SIG-M5 (cell line): ENCODE measurements at places on chromosomes 4 and X.

DNA sequence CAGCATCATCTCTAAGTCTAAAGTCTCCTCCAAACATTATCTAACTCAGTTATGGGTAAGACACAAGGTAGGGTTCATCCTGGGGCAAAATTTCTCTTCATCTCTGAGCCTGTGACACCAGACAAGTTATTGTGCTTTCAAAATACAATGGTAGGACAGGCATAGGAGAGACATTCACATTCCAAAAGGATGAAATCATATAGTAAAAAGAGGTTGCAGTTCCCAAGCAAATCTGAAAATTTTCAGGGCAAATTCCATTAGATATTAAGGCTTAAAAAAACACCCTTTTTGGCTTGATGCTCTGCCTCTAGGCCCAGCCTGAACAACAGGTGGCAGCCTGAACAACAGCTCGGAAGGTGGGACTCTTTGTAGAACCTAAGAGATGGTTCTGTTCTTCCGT is 448.3 kb upstream of the SLIT2 start:
- no peak for DNase-seq

GRCh38 chr4:185309770-185310169 is 86.0 kb downstream of the LRP2BP start:
- no peak for DNase-seq

DNA sequence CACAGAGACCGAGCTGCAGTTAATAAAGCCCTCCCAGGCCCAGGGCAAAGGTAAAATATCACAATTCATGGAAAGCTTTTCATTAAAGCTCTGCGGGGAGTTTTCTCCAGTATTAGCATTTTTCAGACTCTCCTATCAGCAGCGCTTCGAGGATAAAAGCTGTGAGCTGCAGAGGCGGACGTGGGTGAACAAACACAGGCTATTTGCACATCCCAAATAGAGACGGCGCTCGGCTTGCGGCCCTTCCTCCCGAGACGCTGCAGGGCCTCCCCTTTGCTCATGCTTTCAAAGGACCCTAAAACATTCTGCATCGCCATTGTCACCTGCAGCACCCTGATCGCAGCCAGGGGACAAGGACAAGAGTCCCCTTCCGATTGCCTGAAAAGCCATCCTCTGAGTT is 97.3 kb downstream of the SORCS2 start:
- DNase-seq: no peak

DNA sequence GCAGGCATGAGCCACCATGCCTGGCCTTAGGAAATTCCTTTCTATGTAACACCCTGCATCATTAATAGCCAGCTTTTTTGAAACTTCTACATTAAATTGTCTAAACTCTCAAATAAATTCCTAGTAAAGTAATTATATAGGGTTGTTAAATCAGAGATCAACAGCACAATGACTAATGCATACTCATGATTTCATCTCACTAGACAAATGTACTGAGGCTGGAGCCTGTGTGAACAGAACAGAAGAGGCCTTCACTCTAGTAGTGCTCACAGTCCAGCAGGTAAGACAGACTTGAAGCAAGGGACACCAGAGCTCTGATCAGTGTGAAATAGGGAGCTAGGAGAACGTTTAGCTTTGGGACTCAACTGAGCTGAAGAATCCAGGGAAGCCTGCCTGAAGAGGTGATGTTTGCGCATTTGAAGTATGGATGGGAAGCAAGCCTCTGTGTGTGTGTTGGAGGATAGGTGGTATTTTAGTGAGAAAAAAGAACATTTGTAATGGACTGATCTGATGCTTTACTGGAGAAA is 3.9 kb downstream of the ZFP42 start:
- no peak for DNase-seq

DNA sequence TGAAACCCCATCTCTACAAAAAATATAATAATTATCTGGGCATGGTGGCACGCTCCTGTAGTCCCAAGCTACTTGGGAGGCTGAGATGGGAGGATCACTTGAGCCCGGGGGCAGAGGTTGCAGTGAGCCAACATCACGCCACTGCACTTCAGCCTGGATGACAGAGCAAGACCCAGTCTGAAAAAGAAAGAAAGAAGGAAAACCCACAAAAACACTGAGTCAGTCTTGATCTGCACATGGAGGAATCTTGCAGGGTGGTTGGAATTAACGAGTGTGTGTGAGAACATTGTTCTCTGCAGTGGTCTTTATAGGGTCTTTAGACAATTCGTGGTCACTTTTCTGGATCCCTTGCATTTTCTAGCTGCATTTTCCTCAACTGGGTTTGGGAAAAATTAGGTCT is 23.2 kb downstream of the ADD1 start:
- no peak for DNase-seq

GRCh38 chrX:111875881-111876280 is at the start of gene TRPC5OS:
Gene TRPC5OS, plus strand, starts transcription at chrX:111876181. Its CDS starts 25,669 bp downstream, at chrX:111901850.
- no peak for DNase-seq

- DNase-seq: no peak
Measured at GRCh38 chrX:12984603-12985319, 9.9 kb downstream of the TMSB4X start.

DNA sequence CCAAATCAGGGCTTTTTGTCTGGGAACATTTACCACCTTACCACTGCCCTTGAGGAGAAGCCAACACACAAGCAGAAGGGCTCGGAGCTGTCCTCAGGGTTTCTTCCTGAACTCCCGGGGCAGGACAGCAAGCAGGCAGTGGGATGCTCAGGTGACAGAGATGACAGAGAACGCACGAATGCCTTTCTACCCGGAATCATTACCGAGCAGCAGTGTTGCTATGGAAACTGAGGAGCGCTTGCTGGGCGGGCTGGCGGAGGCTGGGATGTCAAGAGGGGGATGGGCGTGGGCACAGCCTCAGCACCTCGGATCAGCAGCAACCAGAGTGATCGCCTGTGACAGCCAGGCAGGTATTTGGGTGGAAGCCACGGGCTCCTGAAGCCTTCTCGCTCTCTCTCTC is 17.8 kb downstream of the SSR4 start:
- DNase-seq: no peak

- no peak for DNase-seq
Measured at GRCh38 chr4:40401631-40402030, 66.5 kb downstream of the CHRNA9 start.

DNA sequence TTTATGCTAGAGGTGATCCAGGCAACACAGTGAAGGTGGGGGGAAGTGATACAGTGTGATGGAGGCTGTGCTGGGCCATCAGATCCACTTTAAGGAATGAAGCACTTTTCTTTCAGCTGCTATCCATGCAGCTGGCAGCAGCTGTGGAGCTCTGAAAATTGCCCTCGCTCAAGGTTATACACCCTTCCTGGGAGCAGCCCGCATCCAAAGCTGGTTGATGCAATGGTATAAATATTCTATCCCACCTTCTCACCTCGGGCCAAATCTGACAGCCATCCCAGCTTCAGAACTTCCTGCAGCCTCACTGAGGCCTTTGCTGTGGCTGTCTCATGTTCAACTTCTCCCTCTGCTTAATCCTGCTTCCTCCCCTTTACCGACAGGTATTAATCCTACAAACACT is 18.6 kb downstream of the CXCL13 start:
- no peak for DNase-seq

- DNase-seq: no peak
Measured at GRCh38 chr4:139314047-139314800, 11.9 kb upstream of the NDUFC1 start.

DNA sequence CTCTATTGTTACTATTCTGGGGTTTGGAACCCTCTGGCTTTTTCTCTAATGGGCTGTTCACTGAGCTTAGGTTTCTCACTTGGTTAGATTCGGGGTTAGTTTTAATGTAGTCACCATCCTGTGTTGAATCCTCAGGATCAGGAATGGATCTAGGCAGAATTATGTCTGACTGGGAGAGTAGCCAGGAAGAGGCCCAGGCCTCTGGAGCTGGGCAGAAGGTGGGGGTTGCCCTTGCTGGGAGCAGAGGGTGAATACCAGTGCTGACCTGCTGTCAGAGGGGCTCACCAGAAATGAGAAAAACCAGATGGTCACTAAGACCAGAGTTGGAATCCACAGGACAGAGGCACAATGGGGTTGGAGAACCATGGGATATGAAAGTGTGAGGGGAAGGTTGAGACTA is 126.6 kb upstream of the SLC4A4 start:
- DNase-seq: no peak

DNA sequence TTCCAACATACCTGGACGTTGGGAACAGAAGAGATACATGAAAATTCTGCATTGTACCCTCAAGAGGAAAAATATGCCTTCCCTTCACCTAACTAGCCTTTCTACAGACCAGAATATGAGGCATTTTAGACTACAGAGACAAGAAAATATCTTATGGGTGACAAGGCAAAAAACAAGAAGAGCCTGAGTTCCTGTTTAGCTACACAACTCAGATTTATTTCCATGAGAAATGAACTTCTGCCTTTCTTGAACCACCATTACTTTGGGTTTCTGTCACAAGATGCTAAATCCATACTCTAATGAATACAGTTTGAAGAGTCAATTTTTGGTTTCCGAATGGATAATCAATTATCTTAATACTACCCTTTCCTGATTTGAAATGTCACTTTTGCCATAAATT is 18.7 kb downstream of the RCHY1 start:
- no peak for DNase-seq

- no peak for DNase-seq
Measured at GRCh38 chr4:82215800-82216199, 158.0 kb downstream of the HNRNPD start.

DNA sequence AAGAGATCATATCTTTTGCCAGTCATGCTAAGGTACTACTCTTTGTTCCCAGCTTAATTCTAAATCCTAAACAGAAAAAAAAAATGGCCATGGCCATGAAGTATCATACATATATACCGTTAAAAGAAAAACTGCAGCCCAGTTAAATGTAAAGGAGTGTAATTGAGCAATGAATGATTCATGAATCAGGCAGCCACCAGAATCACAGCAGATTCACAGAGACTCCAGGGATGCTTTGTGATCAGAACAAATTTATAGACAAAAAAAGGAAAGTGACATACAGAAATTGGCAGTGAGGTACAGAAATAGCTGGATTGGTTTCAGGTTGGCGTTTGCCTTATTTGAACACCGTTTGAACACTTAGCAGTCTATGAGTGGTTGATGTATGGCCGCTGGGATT is 42.1 kb upstream of the PDGFC start:
- no peak for DNase-seq

DNA sequence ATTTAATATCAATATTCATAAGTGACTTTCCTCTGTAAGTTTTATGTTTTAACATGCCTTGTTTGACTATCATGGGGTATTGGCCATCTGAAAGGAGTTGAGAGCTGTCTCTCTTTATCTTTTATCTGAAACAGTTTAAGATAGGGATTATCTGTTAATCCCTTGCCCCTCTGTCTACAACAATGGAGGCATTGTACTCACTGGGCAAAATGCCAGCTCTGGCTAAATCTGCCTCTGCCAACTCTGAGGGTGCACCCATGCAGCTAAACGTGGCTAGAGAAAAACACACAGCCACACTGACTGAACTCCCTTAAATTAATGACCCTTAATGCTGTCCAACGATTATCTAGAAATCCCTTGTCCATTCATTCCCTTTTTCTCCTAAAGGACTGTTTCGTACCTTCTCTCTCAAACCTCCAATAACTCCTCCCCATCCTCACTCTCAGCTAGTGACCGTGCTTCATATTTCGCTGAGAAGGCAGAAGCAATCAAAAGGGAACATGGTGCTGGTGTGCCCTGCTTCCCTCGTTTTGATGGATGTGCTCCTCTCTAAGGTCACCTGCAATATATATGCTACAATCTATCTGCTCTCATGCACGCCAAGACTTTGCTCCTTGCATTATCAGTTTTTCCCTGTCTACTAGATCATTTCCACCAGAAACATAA is 10.3 kb downstream of the PHKA2 start:
- no peak for DNase-seq

DNA sequence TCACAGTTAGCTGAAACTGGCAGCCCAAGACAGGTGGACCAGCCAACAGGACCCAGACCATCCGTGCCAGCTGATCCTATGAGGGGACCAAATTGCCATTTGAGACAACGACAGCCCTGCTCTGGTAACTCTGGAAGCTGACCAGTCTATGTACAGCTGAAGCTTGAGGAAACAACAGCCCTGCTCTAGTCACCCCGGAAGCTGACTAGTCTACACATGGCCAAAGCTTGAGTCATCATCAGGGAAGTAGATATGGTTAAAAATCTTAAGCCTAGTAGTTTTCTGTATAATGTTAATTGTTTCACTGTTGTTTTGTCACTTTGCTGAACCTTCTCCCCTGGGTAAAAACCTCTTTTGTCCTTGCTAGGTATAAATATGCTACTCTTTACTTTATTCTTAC is 905.4 kb upstream of the NDST4 start:
- no peak for DNase-seq

GRCh38 chr4:29908276-29908675 is 811.9 kb upstream of the PCDH7 start:
- no peak for DNase-seq

GRCh38 chr4:122500852-122501501 is 44.5 kb upstream of the IL2 start:
- DNase-seq: no peak

GRCh38 chrX:24886916-24887315 is 128.8 kb downstream of the ARX start:
- DNase-seq: no peak

- no peak for DNase-seq
Measured at GRCh38 chrX:39372115-39372514, 570.9 kb downstream of the MID1IP1 start.

GRCh38 chrX:132200976-132201375 is 18.3 kb downstream of the RAP2C start:
- no peak for DNase-seq

DNA sequence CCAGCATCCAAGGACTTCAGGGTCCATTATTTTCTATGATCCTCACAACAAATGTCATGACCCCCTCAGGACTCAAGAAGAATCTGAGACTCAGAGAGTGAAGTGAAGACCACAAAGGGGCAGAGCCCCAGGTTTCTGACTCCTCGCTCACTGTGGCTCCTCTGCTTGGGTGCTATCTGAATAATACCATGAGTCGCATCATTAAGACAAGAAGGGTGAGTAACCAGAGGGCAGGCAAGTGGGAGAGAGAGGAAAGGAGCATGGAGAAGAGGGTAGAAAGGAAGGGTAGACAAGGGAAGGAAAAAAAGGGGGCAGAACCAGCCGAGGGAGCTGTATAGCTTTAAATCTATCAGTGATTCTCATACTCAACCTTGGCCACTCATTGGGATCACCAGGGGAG is 15.5 kb upstream of the HSD17B10 start:
- DNase-seq: no peak

GRCh38 chrX:51395810-51396728 is 63.4 kb downstream of the NUDT10 start:
- no peak for DNase-seq

- DNase-seq: no peak
Measured at GRCh38 chr4:155271557-155271956, 63.1 kb downstream of the NPY2R start.

DNA sequence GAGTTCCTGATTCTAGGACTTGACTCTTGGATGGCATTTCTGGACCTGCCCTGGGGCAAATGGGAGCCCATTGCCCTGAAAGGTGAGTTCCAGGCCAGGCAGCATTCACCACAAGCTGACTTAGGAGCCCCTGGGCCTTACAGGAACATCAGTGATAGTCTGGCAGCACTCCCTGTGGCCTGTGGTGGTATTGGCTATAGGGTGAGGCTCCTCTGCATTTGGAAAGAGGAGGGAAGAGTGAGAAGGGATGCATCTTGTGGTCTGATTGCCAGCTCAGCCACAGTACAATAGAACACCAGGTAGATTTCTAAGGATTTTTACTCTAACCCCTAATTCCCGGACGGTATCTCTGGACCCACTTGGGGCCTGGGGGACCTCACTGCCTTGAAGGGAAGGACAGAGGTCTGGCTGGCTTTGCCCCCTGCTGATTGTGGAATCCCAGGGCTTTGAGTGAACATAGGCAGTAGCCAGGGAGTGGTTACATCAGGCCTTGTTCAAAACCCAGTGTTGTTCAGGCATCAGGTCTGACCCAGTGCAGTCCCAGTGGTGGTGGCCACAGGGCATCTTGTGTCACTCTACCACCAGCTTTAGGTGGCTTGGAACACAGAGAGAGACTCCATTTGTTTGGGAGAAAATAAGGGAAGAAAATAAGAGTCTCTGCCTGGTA is 32.9 kb downstream of the MAGED4 start:
- DNase-seq: no peak
